ENCODE measurements at places on chromosomes 7 and 10.

DNA sequence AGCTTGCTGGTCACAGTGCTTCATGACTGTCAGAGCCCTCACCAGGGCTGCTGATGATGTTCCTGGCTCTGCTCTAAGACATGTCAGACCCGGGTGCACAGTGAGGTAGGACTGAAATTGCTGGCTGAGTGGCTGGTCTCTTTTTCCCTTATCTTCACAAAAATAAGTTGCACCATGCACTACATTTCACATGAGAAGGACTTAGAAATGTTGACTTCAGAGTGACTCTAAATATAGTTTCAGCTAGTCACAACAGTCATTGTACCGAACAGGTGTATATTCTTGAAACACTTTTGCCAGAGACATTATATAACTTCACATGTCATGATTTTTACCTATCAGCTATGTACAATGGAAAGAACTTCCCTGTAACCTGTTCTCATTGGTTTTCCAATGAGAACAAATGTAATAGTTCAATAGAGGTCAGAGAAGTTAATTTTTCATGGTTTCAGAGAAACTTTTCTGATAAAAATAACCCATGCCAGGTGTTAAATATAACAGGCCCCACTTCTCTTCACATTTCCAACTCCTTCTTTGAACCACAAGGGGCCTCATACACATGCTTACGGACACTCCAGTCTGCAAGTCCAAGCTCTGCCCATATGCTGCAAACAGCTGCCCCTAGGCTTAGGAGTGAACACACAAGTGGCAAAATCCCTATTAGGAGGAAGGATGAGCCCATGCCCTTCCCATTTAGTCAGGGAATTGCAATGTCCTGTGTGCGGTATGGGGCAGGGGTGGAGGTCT lies 115.6 kb downstream of the CDK6 start:
- no peak for DNase-seq

DNA sequence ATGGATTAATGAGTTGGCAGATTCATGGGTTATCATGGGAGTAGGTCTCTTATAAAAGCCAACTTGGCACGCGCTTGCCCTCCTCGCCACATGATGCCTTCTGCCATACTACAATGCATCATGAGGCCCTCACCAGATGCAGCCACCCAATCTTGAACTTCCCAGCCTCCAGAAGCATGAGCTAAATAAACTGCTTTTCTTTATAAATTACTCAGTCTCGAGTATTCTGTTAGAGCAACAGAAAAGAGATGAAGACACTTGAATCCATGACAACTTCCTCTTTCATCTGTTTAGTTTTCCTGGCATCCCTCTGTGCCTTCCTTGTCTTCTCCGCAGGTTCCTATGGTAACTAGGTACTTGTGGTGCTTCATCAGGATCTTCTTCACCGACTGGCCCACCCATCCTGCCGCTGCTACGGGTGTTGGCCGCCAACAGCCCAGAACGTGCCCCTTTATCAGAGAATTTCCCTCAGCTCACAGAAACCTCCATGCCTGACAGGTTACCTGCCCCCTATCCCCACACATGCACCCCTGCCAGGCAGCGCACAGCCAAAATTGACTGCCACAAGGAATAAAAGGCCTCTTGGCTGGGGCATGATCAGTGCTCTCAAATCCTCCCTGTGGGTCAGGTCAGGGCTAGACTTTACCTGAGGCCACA lies 28.0 kb upstream of the PPIF start:
- DNase-seq = no peak

- DNase-seq = no peak
These were observed 180.5 kb downstream of the CREB5 start for GRCh38 chr7:28592861-28593260.

GRCh38 chr7:122988333-122988732 lies 7.2 kb downstream of the TAS2R16 start:
- DNase-seq = no peak

DNA sequence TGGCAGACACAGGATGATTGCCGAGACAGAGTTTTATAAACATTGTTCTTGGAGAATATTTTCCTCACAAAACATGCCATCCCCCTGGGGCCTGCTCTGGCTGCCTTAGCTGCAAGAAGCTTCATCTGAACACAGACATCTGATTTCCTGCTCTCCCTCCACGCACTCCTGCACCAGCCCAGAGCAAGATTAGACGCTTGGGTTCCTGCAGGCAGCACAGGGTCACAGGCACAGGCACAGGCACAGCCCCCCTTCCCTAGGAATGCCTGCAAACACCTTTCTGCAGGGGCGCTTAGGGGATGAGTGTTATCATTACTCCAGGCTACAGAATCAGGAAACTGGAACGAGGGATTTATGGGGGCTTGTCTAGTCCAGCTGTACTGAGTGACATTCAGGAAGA lies 450.3 kb downstream of the GRID1 start:
- DNase-seq = no peak

DNA sequence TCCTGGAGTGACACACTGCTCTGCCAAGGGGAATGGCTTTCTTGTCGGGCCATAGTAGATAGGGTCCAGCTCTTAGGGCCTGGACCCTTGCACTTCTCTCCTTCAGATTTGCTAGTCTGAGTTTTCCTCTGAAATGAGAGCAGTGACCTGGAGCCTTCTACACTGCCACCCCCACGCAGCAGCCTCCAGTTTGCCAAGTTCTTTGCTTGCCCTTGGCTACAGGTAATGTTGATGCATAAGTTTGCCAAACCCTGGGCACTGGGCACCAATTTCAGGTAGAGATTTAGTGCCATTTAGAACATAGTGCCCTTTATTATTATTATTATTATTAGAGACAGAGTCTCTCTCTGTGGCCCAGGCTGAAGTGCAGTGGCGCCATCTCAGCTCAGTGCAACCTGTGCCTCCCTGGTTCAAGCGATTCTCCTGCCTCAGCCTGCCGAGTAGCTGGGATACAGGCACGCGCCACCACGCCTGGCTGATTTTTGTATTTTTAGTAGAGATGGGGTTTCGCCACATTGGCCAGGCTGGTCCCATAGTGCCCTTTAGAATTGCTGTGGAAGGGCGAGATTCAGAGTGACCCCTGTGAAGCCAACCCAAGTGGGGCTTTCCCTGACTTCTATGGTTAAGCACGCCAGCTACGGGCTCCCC lies 14.5 kb downstream of the EEPD1 start:
- DNase-seq = no peak

GRCh38 chr10:100864978-100865377 lies 47.8 kb upstream of the SLF2 start:
- DNase-seq = no peak

Data from stimulated activated naive CD4-positive, alpha-beta T cell treated with Interleukin-2 at 50 U/mL for 16 hours (primary cell).